ENCODE measurements at places on chromosomes 4 and X. TPM values are rescaled to one million over a fixed set of nuclear protein-coding genes. Genes with fewer than 3 reads are reported as not detected.

The EREG gene
- polyA plus RNA-seq, result 13.2 TPM

The PFKFB1 gene
- polyA plus RNA-seq, result 0.18 TPM

The TREX2 gene
- 1.0 TPM for polyA plus RNA-seq

The SRPX gene
- 230 TPM for polyA plus RNA-seq

The DCAF4L1 gene
- 0.07 TPM for polyA plus RNA-seq

The RAI2 gene
- not detected for polyA plus RNA-seq

The SH3TC1 gene
- polyA plus RNA-seq, result 37.7 TPM

The LDB2 gene
- not detected for polyA plus RNA-seq

The TMEM47 gene
- 7.9 TPM for polyA plus RNA-seq

The PLP2 gene
- polyA plus RNA-seq, result 629 TPM

The USP17L20 gene
- polyA plus RNA-seq, result not detected

The ALAS2 gene
- polyA plus RNA-seq, result not detected

The CXCR3 gene
- polyA plus RNA-seq, result not detected

The GAGE12H gene
- not detected for polyA plus RNA-seq

The GLRA3 gene
- polyA plus RNA-seq, result not detected

The FGFR3 gene
- 3.8 TPM for polyA plus RNA-seq

The CT45A1 gene
- polyA plus RNA-seq, result not detected

The ATP11C gene
- polyA plus RNA-seq, result 6.7 TPM

The PAGE4 gene
- polyA plus RNA-seq, result not detected

The CENPI gene
- polyA plus RNA-seq, result 12.7 TPM

The MTNR1A gene
- 0.16 TPM for polyA plus RNA-seq

The VEGFC gene
- 26.4 TPM for polyA plus RNA-seq

The OTC gene
- not detected for polyA plus RNA-seq

The IL21 gene
- polyA plus RNA-seq, result not detected

The USP27X gene
- 2.7 TPM for polyA plus RNA-seq

The KLHL4 gene
- polyA plus RNA-seq, result 1.3 TPM

The TBC1D9 gene
- polyA plus RNA-seq, result 12.8 TPM

The RNF150 gene
- 0.01 TPM for polyA plus RNA-seq

The GLUD2 gene
- 0.45 TPM for polyA plus RNA-seq

The NR0B1 gene
- polyA plus RNA-seq, result not detected

The DACH2 gene
- 0.05 TPM for polyA plus RNA-seq

The YY2 gene
- polyA plus RNA-seq, result 0.71 TPM

The MED12 gene
- polyA plus RNA-seq, result 5.5 TPM

The F9 gene
- not detected for polyA plus RNA-seq

The AGA gene
- 12.8 TPM for polyA plus RNA-seq

The SYP gene
- polyA plus RNA-seq, result 0.09 TPM

The MID1 gene
- 15.9 TPM for polyA plus RNA-seq

The PCDH7 gene
- polyA plus RNA-seq, result 15.1 TPM

The TRIM60 gene
- polyA plus RNA-seq, result not detected

Data from mammary epithelial cell (primary cell).